NCI-H69 (cell line): ENCODE measurements at places on chromosomes 4 and X.

DNA sequence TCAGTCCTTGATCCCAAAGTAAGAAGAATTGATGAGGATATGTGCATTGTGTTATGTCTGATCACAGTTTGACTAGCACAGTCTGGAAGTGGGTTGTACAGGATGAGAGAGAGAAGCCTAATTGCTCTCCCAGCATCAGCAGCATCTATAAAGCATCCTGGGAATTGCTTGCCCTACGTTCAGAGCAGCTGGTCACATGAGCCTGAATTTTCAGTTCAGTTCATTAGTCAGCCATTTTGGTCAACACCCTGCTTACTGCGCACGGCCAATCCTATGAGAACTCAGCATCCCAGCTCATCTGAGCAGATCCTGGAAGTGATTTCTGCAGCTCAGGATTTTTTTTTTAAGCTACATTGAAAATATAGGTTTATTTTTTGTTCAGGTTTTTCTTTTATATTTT, at the start of gene RUFY3:
Gene RUFY3 (plus strand): TSS at position 218 of the 400 bp plus-strand sequence. CDS start 610 bp downstream, outside the sequence.
- DNase-seq, result peak; percentile 60

GRCh38 chr4:54228056-54228527, 1.0 kb upstream of the PDGFRA start:
- peak; percentile 61 for DNase-seq

- no peak for DNase-seq
Measured at GRCh38 chr4:40307627-40308497, 27.3 kb upstream of the CHRNA9 start.

- no peak for DNase-seq
Measured at GRCh38 chr4:158043971-158044618, 128.7 kb downstream of the GASK1B start.

- no peak for DNase-seq
Measured at GRCh38 chrX:129714581-129714980, 24.2 kb upstream of the XPNPEP2 start.

- DNase-seq, result peak; percentile 82
Measured at GRCh38 chr4:104860238-104861123, 286.2 kb upstream of the TET2 start.

GRCh38 chr4:76035799-76036380, at the start of gene CXCL11:
Gene CXCL11, minus strand, starts transcription at chr4:76036070. Its CDS starts 83 bp downstream, at chr4:76035987.
- DNase-seq, result no peak
